Lower leg skin (tissue), 4 donors: ENCODE measurements at places on chromosomes 3 and 15.

GRCh38 chr3:127800508-127800907, 21.8 kb downstream of the MGLL start:
- DNase-seq: no peak

GRCh38 chr15:60222404-60222803, 175.4 kb downstream of the ANXA2 start:
- DNase-seq: no peak

DNA sequence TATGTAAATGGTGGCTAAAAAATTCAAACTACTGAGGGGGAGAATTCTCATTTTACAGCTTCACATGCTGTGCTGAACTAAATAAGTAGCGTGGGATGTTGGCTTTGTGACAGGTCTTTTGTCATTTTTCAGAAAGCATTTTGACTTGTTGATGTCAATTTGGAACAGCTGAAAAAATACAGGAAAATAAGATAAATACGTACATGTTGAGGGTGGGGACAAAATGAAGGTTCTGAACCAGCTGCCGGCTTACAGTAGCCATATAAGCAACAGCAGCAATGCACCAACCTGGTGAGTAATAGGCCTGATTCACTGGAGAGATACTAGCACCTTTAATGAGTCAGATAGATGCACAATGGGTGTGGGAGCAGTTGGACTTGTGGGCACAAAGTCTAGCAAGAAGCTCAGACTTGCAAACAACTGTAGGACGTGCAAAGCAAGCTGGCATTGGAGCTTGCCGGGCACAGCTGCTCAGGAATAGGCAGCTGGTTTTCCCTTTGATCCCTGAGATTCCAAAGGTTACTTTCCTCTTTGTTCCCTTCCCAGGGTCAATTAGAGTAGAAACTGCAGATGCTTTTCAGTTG, 12.9 kb downstream of the B3GNT5 start:
- DNase-seq: peak; percentile 47

DNA sequence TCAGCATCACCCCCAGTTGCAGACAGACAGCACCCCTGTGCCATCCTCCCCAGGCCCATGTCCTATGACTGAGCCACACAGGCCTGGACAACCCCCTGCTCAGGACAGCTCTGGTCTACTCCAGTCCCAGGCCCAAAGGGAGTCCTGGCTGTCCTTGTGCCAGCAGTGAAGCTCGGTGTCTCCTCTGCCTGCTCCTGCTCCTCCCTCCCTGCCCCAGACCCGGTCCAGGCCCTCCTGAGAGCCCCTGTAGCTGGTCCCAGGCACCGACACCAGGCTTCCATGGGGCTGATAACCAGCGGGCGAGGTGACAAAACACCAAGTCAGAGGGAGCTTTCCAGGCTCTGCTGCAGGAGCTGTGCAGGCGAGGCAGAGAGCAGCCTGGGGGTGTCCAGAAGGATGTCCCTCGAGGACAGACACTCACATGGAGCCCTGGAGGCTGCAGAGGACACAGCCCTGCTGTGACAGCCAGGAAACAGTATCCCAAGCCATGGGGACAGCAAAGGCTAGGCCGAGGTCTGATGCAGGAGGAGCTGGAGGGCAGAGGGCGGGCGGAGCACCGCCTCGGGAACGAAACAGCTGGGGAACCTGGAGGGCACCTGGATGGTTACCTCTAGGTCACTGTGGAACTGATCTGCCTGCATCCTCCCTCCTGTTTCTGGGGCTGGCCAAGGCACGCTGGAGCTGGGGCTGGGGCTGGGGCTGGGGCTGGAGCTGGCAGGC, 103.8 kb upstream of the PRR20G start:
- DNase-seq: no peak

DNA sequence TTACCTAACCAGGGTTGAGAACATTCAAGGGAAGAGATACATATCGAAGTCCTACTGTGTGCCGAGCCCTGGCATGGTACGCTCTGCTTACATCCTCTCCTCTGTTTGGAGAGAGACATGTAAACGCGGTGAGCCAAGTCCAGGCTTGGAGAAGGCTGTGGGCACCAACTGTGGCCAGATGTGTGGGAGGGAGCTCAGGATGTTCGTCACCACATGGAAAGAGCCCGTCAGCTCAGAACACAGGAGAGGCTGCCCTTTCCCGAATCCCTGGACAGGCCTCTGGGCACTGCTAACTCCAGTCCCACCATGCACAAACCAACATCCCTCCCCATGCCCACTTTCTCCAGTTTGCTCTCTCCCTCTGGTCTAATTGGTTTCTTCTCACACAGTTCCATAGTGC, 43.0 kb downstream of the MESD start:
- peak; percentile 75 for DNase-seq

GRCh38 chr15:98853617-98854420, 153.8 kb downstream of the PGPEP1L start:
- no peak for DNase-seq

DNA sequence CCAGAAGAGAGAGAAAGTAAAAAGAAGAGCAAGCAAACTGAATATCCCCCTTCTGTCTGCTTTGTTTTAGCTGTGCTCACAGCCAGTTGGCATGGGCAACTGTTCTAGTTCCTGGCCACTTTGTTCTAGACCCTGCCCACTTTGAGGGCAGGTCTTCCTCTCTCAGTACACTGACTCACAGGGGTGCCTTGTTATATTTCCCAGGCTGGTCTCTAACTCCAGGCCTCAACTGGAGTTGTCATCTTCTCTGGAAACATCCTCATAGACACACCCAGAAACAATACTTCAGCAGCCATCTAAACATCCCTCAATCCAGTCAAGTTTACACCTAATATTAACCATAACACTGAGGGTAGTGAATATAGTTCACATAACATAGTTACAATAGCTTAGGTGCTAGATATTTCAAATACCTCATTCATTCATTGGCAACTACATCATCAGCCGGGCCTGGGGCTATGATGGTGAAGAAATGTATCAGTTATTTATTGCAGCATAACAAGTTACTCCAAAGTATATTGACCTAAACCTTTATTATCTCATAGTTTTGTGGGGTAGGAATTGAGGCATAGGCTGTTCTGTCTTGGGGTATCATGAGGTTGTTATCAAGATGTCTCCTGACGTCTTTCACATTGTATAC, 106.0 kb downstream of the UBE2E2 start:
- DNase-seq: no peak

DNA sequence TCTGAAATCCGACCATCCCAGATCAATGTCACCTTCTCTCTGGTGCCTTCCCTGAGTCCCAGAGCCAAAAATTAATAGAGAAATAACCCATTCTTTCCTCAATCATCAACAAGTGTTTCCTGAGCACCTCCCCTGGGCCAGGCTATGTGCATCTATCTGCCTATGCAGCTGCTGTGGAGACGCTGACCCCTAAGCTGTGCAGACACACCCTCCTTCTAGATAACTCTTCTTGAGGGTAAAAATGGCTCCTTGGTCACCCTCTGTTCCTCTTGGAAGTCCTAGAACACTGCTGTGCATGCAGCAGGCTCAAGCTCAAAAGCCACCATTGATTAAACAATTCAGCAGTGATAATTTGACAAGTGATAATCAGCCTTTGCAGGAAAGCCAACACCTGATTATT, 18.4 kb downstream of the CA12 start:
- DNase-seq: no peak

GRCh38 chr3:65971293-65972252, 67.1 kb downstream of the MAGI1 start:
- DNase-seq: no peak

GRCh38 chr3:122671553-122671952, 9.1 kb upstream of the PARP14 start:
- no peak for DNase-seq

DNA sequence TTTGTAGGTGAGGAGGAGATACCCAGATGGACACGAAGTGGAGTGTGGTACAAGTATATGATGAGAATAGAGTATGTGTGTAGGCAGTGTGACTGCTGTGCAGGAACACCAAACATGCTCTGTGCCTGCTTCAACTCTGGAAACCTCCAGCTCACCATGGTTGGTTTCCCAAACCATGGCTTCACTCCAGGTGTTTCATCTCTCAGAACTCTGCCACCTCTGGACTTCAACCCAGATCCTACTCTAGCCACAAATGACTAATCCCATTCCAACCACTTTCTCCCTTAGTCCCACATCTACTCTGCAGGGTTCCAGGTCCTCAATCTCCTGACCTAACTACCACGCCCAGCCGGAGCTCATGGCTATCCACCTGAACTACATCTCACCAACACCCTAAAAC, 102.1 kb downstream of the RYK start:
- DNase-seq: no peak

DNA sequence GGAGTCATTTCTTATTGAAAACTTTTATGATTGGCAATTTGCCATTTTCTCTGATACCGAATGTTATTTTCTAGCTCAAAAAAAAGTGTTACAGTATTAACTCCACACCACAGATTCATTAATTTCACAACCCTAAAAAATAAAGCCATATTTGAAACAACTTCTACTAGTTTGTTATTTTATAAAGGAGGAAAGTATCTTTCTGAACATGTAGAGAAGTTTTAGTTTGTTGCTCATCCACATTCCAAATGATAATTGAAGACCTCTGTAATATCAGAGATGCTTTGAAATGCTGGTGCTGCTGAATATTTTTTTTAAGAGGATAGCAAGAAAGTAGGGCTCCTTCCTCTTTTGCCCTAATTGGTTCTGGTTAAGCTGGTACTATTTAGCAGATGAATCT, 1.9 kb downstream of the VGLL3 start:
- DNase-seq: no peak

DNA sequence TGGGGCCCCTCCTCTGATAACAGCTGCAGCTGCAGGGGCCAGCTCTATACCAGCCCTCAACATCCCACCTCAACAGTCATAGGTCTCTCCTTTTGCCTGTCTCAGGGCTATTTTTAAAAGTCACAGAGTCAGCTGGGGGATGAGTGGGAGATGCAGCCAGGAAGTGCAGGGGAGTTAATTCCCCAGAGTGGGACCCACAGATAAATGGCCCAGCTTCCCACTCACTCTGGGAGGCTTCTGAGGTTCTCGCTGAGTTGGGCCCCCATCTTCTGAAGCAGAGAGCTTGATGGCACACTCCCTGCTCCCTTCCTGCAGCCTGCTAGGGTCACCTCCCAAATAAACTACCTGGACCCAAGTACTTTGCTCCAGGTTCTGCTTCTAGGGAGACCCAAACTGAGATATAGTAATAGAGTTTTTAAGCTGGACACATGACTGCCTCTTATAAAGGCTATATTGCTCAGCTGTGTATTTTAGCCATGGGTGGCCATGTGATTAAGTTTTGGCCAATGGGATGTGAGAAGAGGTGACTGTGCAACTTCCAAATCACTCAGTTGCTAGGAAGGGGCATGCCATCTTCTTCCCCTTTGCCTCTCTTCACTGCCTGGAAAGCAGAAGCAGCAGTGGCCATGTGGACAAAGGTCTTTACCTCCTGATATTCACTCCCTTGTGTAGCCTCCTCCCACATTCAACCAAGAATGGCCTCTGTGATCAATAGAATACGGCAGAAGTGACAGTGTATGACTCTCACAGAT, 15.5 kb upstream of the VIPR1 start:
- DNase-seq: peak; percentile 39

DNA sequence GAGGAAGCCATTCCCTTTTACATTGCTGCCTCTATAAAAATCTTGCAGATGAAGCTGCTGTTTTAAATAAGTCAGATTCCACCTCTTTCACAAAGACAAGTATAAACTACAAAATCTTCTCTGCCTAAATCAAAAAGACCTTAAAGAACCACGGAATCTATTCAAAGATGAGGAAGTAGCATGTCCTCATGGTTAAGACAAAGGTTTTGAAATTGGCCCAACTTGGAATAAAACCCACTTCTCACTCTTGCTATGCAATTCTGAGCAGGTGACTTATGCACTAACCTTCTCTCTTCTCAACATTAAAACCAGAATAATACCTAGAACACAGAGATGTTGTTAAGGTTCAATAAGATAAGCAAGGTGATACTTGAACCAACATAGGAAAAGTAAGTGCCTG, 97.6 kb downstream of the FOXP1 start:
- DNase-seq: no peak

GRCh38 chr15:99508852-99509251, 56.9 kb upstream of the MEF2A start:
- no peak for DNase-seq

GRCh38 chr15:80536716-80537115, 132.5 kb downstream of the ARNT2 start:
- no peak for DNase-seq

DNA sequence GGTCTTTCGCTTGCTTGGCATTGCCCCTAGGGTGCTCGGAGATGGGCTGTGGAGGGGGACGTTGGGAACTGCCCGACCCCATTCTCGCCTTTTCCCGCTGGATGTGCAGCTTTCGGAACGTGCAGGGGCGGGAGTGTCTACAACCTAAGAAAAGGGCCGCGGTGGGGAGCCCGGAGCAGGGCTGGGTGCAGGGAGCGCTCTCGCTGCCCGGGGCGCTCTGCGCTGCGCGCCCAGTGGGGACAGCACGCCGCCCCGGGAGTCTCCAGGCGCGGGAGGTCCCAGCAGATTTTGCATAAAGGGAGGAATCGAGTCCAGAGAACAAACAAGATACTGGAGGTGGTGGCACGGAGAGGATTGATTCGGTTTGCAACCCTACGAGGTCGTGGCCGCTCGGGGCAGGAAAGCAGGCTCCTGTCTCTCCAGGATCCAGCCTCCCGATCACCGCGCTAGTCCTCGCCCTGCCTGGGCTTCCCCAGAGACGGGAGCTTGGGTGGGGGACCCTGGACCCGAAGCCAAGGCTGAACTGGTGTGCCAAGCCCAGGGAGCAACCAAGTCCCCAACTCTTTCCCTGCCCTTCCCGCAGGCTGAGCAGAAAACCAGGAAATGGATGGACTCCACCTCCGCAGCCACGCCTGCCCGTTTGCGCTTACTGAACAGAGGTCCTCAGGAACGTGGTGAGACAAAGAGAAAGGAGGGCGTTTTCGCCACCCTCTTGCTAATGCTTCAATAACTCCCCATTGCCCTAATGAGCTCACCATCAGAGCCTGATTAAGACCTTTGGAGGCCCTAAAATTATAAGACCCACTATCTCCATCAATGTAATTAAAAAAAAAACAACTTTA, 59.7 kb downstream of the NOX5 start:
- peak; percentile 34 for DNase-seq

DNA sequence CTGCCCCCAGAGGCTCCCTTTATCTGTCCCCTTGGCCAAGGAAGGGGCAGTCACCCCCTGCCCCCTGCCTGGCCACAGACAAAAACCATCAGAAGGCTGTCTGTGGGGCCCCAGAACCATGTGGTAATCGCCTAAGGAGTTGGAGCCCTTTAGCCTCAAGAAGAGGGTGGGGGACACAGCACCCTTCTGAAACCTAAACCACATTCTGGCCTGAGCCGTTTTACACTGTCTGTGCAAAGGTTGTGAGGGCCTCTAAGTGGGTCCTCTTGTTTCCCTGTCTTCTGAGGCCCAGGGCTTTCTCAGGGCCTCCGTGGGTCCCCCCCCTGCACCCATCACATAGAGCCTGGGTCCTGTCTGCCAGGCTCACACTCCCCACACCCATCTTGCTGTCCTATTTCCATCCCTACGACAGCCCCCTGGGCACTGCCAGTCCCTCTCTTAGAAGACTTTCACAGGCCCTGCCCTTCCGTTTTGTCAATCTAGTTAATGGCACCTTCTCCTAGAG, 17.9 kb upstream of the RPUSD3 start:
- no peak for DNase-seq

DNA sequence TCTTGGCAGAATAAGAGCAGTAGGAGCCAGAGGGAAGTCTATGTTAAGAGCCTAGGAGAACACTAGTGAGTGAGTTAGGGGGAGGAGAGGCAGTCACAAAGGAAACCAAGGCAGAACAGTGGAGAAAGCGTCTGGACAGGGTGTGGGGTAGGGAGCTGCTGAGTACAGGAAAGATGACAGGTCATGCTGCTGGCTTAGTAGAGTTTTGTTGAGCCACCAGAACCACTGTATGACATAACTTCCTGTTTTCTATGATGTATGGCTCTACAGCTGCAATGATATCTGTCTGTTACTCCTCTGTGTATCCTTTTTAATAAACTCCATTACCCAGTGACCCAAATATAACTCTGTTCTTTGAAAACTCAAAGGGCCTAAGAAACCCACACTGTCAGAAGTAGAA, 10.6 kb upstream of the STT3B start:
- no peak for DNase-seq
